Stimulated activated CD4-positive, alpha-beta T cell treated with anti-CD3 and anti-CD28 coated beads, Interleukin-4, amount 100 ng/mL, for 4 hours (primary cell): ENCODE measurements at places on chromosomes 11 and 22.

DNA sequence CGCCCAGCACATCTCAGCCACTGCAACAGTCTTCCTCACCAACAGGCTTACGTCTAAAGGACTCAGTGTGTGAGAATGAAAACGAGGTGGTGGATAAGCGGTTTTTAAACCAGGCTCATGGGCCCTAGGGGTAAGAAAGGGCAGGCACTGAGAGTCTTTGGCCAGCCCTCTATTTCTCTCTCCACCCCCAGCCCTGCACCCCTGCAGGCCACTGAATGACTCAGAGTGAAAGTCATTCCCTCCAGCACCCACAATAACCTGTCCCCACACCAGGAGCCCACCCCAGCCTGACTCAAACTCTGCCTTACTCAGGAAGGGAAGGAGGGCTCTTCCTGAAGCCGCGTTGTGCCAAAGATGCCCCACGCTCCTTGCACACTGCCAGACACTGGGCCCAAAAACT, 72.0 kb downstream of the LARGE1 start:
- DNase-seq: no peak

- DNase-seq: no peak
Measured at GRCh38 chr22:40181323-40181722, 3.6 kb downstream of the TNRC6B start.

DNA sequence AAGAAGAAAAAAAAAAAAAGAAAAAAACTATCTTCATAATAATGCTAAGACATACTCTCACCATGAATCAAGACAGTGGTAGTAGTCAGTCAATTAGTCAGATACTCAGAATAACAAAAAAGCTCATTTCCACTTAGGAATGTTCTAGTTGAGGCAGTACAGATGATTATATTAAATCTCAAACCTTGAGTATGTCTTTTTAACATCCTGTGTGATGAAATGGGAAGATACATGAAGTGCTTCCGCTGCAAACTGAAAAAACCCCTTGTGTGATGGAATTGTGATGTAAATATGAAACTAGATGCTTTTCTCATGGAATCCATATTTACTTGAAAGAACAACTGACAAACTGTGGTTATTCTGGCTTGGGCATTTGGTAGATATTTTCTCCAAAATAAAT, 13.7 kb downstream of the AMOTL1 start:
- DNase-seq: no peak

DNA sequence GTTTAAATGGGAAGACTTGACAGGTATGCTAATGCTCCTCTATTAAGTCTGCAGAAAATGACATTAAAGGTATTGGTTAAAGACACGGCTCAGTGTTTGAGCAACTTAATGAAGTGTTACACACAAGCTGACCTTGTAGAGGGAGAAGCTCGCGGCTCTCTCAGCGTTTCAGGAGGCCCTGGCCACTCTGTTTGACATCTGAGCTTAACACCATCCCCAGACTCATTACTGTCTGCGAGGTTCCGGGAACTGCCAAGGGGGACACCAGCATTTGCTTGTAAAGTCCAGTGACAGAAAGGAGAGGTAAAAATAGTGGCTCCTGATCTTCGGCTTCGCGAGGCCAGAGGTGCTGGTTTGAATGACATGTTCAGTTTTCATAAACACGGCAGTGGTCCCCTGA, 540.7 kb upstream of the CADM1 start:
- no peak for DNase-seq

DNA sequence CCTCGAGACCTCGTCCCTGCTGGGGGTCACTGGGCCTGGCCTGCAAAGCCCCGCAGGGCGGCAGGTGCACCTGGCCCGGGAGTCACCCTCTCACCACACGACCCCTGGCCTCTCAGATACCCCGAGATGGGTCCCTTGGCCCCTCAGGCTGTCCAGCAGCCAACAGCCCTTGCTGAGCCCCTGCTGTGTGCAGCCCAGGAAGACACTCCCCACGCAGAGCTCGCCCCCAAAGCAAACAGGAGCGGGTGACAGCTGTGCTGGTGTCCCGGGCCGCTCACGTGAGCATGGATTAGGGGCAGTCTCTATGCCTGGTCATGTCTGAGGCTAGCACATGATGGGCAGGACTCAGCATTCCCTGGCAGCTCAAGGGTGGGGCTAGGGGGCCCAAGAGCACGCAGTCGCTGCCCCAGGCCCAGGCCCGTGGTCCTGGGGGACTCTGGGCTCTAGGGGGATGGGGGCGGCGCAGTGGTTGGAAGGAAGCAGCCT, 31.3 kb downstream of the WNT7B start:
- DNase-seq: no peak

- no peak for DNase-seq
Measured at GRCh38 chr11:65892661-65893317, 2.3 kb downstream of the CCDC85B start.

DNA sequence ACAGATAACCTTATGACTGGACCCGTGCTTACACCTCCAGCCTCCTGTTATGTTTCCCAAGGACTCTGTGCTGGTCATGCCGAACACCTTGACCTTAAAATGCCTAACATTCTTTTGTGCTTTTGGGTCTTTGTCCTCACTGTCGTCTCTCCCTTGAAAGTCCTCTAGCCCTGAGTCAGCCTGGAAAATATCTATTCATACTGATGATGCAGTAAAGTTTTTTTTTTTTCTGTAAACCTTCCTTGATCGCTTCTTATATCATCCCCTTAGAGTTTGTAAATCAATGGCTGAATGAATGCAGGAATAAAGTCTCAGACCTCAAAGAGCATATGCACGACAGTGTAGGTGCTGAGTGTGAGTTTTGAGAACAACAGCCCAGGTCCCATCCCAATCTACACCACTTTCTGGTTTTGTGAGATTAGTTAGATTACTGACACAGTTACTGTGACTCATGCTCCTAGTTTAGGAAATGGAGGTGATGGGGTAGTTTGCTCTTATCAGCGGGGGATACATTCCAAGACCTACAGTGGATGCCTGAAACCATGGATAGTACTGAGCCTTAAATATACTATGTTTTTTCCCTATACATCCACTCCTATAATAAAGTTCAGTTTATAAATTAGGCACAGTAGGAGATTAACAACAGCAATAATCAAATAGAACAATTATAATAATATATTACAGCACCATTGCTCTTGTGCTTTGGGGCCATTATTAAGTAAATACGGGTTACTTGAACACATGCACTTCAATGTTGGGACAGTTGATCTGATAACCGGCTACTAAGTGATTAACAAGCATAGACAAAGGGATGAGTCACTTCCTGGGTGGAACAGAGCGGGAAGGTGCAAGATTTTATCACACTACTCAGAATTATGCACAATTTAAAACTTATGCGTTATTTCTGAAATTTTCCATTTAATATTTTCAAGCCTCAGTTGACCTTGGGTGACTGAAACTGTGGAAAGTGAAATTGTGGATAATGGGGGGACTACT, 8.6 kb downstream of the TCN1 start:
- no peak for DNase-seq

- no peak for DNase-seq
Measured at GRCh38 chr11:111963931-111964340, 26.8 kb downstream of the DIXDC1 start.

DNA sequence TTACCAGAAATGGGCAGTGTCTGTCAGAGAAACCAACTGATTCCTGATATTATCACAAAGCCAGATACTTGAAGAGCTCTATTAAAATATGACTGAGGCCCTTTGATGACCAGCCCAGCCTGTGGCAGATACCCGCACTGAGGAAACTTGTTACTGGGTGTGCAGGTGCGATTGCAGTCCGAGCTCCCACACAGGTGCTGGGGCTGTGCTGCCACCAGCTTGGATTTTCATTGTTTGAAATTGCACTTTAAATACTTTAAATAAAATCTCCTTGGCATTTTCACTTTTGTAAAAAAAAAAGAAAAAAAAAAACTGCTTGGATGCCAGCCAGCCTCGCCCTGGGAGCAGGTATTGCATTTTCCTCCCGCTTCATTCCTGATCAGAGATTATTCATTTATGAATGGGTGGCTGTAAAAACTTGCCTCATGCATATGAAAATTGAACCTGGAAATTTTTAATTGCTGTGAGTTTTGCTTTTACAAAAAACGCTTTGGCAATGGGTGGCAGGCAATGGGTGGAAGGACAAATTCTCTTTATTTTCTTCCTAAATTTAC, 21.2 kb downstream of the EHF start:
- DNase-seq: no peak

- no peak for DNase-seq
Measured at GRCh38 chr11:95104856-95105255, 15.2 kb downstream of the ENDOD1 start.

GRCh38 chr11:64095273-64095817, 59.6 kb downstream of the FLRT1 start:
- DNase-seq: no peak

GRCh38 chr11:13923716-13924650, 38.5 kb upstream of the SPON1 start:
- DNase-seq: no peak

DNA sequence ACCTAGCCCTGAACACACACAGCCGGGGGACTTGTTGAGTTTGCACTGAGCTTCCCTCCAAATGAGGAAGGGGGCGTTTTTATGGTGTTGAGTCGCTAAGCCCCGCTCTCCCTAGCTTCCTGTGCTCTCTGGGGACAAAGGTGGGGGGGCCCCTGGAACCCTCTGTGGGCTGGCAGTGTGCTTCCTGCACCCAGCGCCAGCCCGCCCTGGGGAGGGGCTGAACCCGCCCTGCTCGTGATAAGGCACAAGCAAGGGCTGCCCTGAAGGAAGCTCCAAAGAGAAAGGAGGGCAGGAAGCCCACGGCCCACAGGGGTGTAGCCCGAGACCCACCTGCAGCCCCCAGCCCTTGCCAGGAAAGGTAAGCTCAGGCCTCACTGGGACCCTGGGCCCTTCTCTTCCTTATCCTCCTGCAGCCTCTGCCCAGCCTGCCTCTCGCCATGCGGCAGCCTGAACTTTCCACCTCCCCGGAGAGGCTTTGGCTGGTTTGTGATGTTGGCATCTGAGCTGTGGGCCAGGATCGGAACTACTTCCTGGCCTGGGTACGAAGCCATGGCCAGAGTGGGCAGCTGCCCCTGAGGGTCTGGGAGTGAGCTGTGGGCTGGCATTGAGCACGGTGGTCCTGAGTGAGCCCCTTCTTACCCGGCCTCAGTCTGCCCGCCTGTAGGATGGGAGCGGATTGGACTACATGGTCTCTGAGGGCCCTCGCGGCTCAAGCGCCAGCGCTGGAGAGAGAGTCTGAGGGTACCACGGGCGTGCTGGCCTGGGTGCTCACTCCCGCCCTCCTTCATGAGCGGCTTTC, at the start of gene FERMT3:
FERMT3 (plus strand) TSS at position 265 of the 799 bp plus-strand sequence. CDS start 644 bp downstream, outside the sequence.
- peak; percentile 82 for DNase-seq

- DNase-seq: peak; percentile 2
Measured at GRCh38 chr22:24107661-24108060, 73.6 kb upstream of the SUSD2 start.

GRCh38 chr11:8099291-8099899, 18.4 kb downstream of the TUB start:
- DNase-seq: peak; percentile 62

GRCh38 chr11:120929664-120930154, 94.2 kb upstream of the TBCEL start:
- peak; percentile 10 for DNase-seq

GRCh38 chr11:57049749-57050148, 61.0 kb downstream of the OR5AK2 start:
- DNase-seq: no peak
